ENCODE measurements at places on chromosomes 12 and 14. TPM values are rescaled to one million over a fixed set of nuclear protein-coding genes. Genes with fewer than 3 reads are reported as not detected.

DNA sequence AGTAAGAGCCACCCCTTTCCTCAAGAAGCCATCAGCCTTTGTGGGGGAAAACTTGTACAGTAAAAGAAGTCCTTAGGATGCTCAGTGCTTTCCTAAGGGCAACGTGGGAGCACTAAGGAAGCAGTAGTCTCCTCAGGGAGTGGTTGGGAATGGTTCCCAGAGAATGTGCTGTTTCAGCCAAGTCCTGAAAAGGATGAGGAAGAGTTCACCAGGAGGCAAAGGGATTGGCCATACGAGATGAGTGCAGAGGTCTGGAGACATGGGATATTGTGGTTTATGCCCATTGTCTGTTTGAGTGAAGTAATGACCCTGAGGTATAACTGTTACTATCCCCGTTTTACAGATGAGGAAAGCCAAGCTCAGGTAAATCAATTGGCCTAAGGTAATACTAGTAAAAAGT, 86.0 kb upstream of the ATF1 start:
- no peak overlapping the region for H3K4me3 ChIP-seq
- no peak for DNase-seq
- no peaks in the 10 kb centered on the region for H3K27me3 ChIP-seq
- peaks cover 24% of the 10 kb centered on the region for H3K36me3 ChIP-seq

GRCh38 chr12:23847857-23848256, 101.6 kb downstream of the SOX5 start:
- H3K36me3 ChIP-seq, result no peaks in the 10 kb centered on the region

GRCh38 chr12:121925358-121925695, 6.9 kb downstream of the CFAP251 start:
- no peak overlapping the region for H3K4me3 ChIP-seq
- no peaks in the 10 kb centered on the region for H3K36me3 ChIP-seq
- H3K27me3 ChIP-seq, result no peaks in the 10 kb centered on the region
- H3K4me1 ChIP-seq, result no peaks in the 10 kb centered on the region

DNA sequence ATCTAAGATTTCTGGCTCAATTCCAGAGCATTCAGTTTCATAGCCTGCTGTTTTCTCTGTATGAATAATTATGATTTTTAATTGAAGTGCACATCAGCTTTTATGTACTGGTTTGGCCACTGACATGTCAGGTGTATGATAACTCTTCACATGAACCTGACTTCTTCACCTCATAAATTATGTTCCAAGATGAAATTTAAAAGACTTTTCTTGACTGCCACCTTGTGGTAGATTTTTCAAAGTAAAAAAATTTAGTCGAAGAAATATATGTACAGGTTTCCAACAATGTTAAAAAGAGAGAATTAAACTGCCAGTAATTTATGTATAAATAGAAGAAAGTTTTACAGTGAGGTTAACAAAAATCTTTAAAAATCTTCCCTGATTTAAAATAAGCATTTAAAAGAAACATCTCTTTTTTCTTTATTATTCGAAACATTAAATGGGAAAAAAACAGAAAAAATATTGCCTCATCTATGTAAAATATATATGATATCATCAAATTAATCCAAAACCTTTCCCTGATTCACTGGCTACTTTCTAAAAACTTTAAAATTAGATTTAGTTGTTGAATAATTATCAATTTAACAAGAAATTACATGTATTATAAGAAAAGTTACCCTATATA, 124.9 kb upstream of the ATXN7L3B start:
- H3K36me3 ChIP-seq, result no peaks in the 10 kb centered on the region
- H3K27me3 ChIP-seq, result no peaks in the 10 kb centered on the region
- H3K27ac ChIP-seq, result no peak overlapping the region
- no peak overlapping the region for H3K4me3 ChIP-seq
- DNase-seq, result no peak

DNA sequence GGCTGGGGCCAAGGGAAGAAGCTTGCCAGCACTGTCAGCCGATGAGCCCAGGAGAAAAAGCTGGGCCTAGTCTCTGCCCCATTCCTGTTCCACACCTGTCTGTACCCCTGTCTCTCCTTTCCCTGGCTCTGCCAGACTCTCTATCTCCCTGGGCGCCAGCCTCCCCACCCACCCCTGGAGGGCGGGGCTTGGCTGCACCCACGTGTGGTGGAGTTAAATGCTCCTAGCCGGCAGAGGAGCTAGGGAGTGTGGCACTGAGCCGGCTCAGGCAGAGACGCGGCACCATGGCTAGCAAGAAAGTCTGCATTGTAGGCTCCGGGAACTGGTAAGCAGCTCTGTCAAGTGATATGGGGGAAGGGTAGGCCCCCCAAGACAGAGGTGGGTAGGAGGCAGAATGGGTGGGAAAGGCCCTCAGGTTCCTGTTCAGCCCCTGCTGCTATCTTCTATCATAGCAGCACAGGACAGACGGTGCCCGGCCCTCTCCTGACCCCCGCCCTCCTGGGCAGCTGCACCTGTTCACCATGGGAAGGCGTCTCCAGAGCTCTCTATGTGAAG, at the start of gene GPD1:
TSS of gene GPD1 (plus strand) at position 242 of the 555 bp plus-strand sequence. CDS start at position 285, 43 bp downstream.
- H3K27me3 ChIP-seq, result no peaks in the 10 kb centered on the region
- no peak within 1 kb of the TSS for H3K27ac ChIP-seq
- H3K4me3 ChIP-seq, result no peak within 1 kb of the TSS

DNA sequence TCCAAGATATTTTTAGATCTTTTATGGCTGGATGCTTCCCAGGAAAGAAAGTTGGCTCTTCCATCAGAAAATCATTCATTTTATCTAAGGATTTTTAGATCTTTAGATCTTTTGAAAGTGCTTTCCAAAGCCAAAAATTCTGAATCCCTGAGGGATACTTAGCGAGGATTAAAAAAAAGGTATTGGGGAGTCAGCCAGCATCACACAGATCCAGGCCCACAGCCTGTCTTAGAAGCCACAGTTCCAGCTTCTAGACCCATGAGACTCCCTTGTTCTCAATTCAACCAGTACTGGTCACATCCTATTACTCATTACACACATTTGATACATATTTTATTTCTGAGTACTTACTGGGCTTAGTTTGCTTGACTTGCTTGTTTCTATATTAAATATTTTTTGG, 49.9 kb downstream of the TSPAN8 start:
- DNase-seq, result no peak
- H3K4me1 ChIP-seq, result no peaks in the 10 kb centered on the region
- H3K36me3 ChIP-seq, result no peaks in the 10 kb centered on the region
- H3K4me3 ChIP-seq, result no peak overlapping the region

DNA sequence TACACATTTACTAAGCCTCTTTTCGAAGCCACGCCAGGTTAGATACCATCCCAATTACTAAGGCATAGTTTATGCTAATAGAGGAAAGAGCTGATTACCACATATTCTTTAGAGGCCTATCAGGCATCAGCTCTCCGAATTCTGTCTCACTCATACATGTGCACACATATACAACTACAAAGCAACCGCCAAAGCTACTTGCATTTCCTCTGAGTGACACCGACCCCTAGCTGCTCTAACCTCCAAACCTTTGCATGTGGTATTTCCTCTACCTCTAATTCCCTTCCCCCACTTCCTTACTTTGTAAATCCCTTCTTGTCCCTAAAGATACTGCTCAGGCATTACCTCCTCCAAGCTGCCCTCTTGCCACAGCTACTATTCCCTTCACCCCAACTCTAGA, 107.2 kb downstream of the DUSP6 start:
- no peak for DNase-seq
- H3K36me3 ChIP-seq, result no peaks in the 10 kb centered on the region
- H3K4me1 ChIP-seq, result no peaks in the 10 kb centered on the region
- no peak overlapping the region for H3K4me3 ChIP-seq
- H3K27ac ChIP-seq, result no peak overlapping the region
- H3K27me3 ChIP-seq, result no peaks in the 10 kb centered on the region

DNA sequence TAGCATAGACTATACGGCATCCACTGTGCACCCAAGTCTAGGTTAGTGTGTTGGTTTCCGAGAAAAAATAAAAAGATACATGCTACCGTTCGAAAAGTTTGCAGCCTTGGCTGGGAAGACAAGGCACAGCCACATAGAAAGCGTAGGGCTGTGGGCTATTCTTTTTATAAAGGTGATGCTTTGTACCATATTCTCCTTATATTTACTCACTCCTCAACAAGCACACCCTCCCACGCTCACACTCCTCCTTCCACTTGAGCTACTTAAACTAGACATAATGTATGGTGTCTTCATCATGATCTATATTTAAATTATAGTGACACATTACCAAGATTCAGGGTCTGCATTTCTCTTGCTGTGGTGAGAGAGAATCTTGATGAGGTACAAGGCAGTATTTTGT, 1416.5 kb downstream of the AACS start:
- H3K4me3 ChIP-seq, result no peak overlapping the region
- no peaks in the 10 kb centered on the region for H3K27me3 ChIP-seq
- H3K4me1 ChIP-seq, result no peaks in the 10 kb centered on the region
- no peak overlapping the region for H3K27ac ChIP-seq
- no peak for DNase-seq

DNA sequence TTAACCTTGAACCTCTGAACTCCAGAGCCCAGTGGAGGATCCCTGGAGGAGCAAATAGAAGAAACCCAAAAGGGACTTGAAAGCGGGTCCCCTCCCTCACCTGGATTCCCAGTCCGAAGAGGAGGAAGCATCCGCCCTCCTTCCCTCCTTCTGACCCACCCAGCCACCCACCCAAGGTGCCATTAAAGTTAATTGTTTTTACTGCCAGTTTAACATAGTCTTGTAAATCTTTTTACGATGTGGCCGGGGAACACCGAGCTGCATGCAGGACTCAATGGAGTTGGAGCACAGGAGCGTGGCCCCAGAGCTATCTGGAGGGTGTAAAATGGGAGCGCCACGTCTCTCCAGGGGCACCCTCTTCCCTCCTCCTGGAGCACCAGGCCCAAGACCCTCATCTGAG, 49.9 kb upstream of the TBX3 start:
- peak overlapping the region; percentile 2 for H3K27ac ChIP-seq
- DNase-seq, result no peak
- no peak overlapping the region for H3K4me3 ChIP-seq
- no peaks in the 10 kb centered on the region for H3K27me3 ChIP-seq
- peaks cover 20% of the 10 kb centered on the region for H3K4me1 ChIP-seq

GRCh38 chr12:40215982-40216381, 8.8 kb upstream of the LRRK2 start:
- no peaks in the 10 kb centered on the region for H3K36me3 ChIP-seq
- no peak overlapping the region for H3K27ac ChIP-seq
- no peaks in the 10 kb centered on the region for H3K27me3 ChIP-seq

GRCh38 chr14:97655169-97655948, 858.2 kb downstream of the VRK1 start:
- H3K4me1 ChIP-seq, result no peaks in the 10 kb centered on the region
- no peak overlapping the region for H3K4me3 ChIP-seq
- DNase-seq, result no peak
- H3K27me3 ChIP-seq, result no peaks in the 10 kb centered on the region
- H3K36me3 ChIP-seq, result no peaks in the 10 kb centered on the region

GRCh38 chr14:62030387-62030786, 268.2 kb downstream of the SNAPC1 start:
- H3K36me3 ChIP-seq, result no peaks in the 10 kb centered on the region
- no peak overlapping the region for H3K4me3 ChIP-seq
- no peak overlapping the region for H3K27ac ChIP-seq
- H3K4me1 ChIP-seq, result no peaks in the 10 kb centered on the region
- H3K27me3 ChIP-seq, result no peaks in the 10 kb centered on the region
- no peak for DNase-seq

DNA sequence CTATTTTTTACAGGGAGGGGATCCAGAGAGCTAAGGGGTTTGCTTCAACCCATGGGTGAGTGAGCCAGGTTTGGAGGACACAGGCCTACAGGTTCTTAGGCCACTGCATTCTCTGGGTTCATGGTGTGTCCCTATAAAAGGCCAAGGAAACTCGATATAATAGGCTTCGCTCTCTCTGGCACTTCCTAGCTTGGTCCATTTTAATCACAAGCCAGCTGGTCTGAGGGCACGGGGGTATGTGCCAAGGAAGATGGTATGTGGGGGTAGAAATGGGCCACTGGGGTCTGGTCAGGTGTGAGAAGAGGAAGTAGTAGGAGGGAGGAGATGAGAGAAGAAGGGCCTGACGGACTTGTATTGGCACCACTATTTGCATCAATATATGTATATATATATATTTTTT, 4.9 kb downstream of the ETV6 start:
- no peaks in the 10 kb centered on the region for H3K36me3 ChIP-seq
- DNase-seq, result no peak
- H3K4me1 ChIP-seq, result peaks cover 20% of the 10 kb centered on the region
- H3K27ac ChIP-seq, result no peak overlapping the region
- no peak overlapping the region for H3K4me3 ChIP-seq

GRCh38 chr14:81589381-81590065, 55.9 kb upstream of the SEL1L start:
- no peak overlapping the region for H3K4me3 ChIP-seq
- H3K27ac ChIP-seq, result no peak overlapping the region
- H3K27me3 ChIP-seq, result no peaks in the 10 kb centered on the region
- no peak for DNase-seq

GRCh38 chr12:55019784-55020183, at the start of gene NEUROD4:
NEUROD4 (plus strand) TSS chr12:55019974; CDS start chr12:55026440, 6,466 bp downstream.
- H3K36me3 ChIP-seq, result no peaks in the 10 kb centered on the region
- peak; percentile 52 for DNase-seq
- H3K4me1 ChIP-seq, result no peaks in the 10 kb centered on the region
- peaks cover 18% of the 10 kb centered on the region for H3K27me3 ChIP-seq
- H3K27ac ChIP-seq, result no peak within 1 kb of the TSS
- H3K4me3 ChIP-seq, result no peak within 1 kb of the TSS

DNA sequence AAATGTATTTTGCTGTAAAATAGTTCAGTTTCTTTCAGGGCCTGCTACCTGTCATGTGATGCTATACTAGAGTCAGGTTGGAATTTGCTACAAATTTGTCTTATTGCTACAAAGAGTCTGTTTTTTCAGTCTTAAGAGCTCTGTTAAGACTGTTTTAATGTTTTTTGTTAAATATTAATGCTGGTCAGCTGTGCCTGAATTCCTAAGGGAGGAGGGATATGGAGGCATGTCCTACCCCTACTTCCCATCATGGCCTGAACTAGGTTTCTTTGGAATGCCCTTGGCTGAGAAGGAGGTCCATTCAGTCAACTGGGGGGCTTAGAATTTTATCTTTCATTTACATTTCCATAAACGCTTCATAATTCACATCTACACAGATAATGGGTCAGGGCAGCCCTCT, 30.0 kb downstream of the IQSEC3 start:
- H3K4me1 ChIP-seq, result no peaks in the 10 kb centered on the region
- H3K27ac ChIP-seq, result no peak overlapping the region
- DNase-seq, result no peak
- no peaks in the 10 kb centered on the region for H3K27me3 ChIP-seq
- H3K36me3 ChIP-seq, result no peaks in the 10 kb centered on the region
- H3K4me3 ChIP-seq, result no peak overlapping the region

DNA sequence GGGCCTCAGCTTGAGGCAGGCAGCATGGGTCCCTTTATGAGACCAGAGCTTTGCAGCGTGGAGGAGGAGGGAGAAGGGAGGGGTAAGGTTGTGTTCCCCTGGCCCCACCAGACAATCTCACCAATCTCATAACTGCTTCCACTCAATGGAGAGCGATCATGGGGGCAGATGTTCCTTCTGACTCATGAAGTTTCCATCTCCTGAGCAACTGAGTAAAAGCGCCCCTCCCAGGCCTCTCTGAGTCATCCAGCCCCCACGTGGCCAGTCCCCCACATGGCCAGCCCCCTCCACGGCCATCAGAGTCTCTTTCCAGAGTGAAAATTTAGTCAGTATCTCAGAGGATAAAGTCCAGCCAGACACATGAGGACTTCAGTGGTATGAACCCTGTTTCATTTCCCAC, 39.2 kb upstream of the PLXNC1 start:
- H3K4me3 ChIP-seq, result no peak overlapping the region
- no peaks in the 10 kb centered on the region for H3K36me3 ChIP-seq
- no peaks in the 10 kb centered on the region for H3K4me1 ChIP-seq
- DNase-seq, result no peak
- H3K27ac ChIP-seq, result no peak overlapping the region
- H3K27me3 ChIP-seq, result no peaks in the 10 kb centered on the region

The OAS2 gene
- total RNA-seq, result 29.1 TPM

The KRT4 gene
- not detected for total RNA-seq

The SOS2 gene
- total RNA-seq, result 35.1 TPM

The TOMM20L gene
- total RNA-seq, result not detected

The MIPOL1 gene
- total RNA-seq, result 10.7 TPM

The HELB gene
- total RNA-seq, result 0.55 TPM

The FITM1 gene
- total RNA-seq, result 9.2 TPM

The C12orf60 gene
- total RNA-seq, result 4.3 TPM

All from adrenal gland (tissue), 19 donors.